ENCODE measurements at places on chromosomes 5 and 9.

DNA sequence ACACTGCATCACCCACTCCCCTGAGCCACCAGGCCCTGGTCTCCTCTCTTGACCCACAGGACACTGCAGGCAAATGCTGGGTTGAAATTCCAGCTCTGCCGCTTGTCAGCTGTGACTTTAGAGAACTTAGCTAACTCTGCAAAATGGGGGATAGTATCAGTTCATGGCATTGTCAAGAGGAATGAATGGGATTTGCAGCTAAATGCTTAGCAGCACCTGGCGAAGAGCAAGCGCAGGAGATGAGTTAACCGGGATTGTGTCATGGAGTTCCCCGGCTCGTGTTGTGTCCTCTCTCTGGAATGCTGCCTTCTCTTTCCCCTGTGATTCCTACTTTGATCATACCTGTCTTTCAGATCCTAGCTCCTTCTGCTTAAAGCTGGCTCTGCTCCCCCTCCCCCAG, 67.1 kb downstream of the DAB2IP start:
- DNase-seq = no peak

DNA sequence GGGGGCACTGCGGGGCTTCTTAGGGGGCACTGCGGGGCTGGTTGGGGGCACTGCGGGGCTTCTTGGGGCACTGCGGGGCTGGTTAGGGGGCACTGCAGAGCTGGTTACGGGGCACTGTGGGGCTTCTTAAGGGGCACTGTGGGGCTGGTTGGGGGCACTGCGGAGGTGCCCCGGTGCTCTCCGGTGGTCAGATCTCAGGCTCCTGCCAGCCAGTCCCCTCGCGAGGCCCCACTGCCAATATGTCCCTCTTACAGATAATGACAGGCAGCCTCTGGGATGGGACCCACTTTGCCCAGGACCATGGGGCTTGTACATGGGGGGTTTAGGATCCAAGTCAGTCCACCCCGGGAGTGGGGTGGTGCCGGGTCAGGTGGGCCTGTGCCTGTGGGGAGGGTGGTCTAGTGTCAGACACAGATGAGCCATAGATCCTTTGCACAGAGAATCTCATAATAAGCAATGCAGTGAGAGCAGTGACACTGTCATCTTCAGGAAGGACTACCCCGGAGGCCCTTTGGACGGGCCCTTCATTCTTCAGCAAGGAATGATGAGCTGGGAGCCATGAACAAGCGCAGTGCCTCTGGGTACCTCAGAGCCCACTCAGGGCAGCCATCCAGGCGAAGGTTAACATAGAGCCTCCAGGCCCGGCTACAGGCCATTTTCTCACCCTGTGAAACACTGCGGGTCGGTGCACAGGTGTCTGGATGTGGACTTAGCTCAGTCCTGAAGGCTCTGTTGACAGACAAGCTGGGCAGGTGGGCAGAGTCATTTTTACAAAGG, 38.2 kb downstream of the COL5A1 start:
- DNase-seq = no peak

- no peak for DNase-seq
These were observed 172.0 kb downstream of the NSG2 start for GRCh38 chr5:174217527-174217926.

GRCh38 chr9:78539904-78540303, 243.0 kb downstream of the PSAT1 start:
- DNase-seq = no peak

- DNase-seq = no peak
These were observed 49.8 kb downstream of the RAD23B start for GRCh38 chr9:107332883-107333282.

DNA sequence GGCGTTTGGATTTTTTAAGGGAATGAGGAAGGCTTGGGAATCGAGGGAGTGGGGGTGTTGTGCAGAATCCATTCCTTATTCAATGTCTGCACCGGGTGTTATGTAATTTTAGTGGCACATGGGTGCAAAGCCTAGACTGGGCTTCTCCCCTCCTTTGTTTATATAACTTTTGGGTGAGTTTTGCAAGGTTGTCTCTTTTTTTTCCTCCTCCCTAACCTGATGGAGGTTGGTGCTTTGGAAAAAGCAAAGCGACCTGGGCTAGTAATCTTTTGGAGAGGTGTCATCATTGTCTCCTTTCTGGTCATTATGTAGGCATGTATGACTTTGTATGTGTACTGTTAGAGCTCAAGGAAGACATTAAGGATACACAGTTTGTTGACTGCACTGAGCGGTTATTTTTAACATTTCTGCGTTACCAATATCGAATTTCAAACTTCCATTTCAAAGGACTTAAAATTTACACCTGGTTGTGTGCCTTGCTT, 3.1 kb downstream of the SMARCA2 start:
- DNase-seq = no peak

GRCh38 chr5:172288465-172288864, 4.9 kb upstream of the UBTD2 start:
- no peak for DNase-seq

DNA sequence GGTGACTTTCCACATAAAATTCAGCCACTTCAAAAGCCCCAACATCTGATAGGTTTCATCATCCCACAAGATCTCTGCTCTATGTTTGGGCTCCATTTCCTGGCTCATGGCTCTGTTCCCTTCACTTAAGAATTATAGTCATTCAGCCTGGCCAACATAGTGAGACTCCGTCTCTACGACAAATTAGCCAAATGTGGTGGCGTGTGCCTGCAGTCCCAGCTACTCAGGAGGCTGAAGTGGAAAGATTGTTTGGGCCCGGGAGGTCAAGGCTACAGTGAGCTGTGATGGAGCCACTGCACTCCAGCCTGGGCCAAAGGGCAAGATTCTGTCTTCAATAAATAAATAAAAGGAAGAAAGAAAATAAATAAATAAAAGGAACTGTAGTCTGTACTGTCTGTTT, 57.9 kb upstream of the CTSV start:
- DNase-seq = no peak

DNA sequence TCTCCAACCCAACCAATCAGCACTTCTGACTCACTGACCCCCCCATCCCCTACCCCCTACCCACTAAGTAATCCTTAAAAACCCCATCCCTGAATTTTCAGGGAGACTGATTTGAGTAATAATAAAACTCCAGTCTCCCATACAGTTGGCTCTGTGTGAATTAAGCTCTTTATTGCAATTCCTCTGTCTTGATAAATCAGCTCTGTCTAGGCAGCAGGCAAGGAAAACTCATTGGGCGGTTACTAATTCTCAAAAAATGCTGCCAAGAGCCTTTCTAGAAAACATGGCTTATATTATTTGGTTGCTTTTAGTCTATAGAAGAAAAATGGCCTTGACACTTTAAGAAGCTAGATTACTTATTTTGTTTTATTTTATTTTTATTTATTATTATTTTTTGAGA, 131.7 kb downstream of the SUSD1 start:
- DNase-seq = no peak

DNA sequence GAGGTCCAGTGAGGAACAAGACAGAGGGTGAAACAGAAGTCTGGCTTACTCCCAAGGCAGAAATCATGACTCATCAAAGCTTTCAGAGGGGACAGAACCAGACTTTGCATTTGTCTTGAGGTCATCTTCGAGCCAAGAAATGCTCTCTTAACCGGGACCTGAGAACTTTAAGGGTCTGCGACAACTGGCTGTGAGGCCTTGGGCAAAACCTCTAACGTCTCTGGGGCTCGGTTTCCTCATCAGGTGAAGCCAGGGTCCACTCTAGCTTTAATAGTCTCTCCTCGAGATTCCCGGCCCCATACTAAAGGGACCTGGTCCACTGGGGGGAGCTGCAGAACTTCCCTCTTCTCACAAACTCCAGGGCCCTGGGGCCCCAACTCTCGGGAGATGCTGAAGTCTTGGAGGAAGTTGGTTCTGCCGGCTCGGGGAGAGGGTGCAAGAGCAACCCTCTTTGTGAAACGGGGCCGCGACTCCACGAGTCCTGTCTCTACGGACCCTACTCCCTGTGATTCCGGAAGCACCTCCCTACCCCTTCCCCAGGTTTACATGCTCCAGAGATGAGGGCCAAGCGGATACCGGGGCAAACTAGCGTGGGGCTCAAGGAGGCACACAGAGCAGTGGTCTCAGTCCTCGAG, 2.6 kb downstream of the GLIS3 start:
- DNase-seq = peak; percentile 72

GRCh38 chr9:16360247-16360646, 510.2 kb downstream of the BNC2 start:
- no peak for DNase-seq

GRCh38 chr5:90345684-90346083, 63.9 kb downstream of the CETN3 start:
- no peak for DNase-seq

DNA sequence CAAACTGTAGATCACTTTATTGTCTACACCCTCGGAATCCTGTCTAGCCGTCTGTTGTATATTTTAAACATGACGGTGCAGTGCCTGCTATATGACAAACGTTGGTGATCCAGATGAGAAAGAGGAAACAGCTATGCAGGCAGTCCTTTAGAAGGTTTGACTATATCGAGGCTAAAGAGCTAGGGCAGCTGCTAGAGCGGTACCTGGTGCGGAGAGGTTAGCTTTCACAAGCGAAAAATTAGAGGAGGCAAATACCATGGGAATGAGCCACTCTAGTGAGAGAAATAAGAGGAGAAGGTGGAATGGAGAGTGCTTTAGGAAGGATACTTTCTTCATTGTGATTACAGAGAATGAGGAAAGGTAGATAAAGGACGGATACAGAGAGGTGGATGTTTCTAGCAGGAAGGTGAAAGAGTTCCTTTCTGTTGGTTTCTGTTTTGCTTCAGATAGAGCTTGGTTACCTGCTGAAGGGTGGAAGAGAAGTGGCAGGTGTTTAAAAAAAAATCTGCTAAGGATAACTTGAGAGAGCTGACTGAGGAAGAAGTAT, 959 bp upstream of the FBXL17 start:
- DNase-seq = no peak

GRCh38 chr9:20693068-20693467, 9.0 kb downstream of the FOCAD start:
- no peak for DNase-seq

DNA sequence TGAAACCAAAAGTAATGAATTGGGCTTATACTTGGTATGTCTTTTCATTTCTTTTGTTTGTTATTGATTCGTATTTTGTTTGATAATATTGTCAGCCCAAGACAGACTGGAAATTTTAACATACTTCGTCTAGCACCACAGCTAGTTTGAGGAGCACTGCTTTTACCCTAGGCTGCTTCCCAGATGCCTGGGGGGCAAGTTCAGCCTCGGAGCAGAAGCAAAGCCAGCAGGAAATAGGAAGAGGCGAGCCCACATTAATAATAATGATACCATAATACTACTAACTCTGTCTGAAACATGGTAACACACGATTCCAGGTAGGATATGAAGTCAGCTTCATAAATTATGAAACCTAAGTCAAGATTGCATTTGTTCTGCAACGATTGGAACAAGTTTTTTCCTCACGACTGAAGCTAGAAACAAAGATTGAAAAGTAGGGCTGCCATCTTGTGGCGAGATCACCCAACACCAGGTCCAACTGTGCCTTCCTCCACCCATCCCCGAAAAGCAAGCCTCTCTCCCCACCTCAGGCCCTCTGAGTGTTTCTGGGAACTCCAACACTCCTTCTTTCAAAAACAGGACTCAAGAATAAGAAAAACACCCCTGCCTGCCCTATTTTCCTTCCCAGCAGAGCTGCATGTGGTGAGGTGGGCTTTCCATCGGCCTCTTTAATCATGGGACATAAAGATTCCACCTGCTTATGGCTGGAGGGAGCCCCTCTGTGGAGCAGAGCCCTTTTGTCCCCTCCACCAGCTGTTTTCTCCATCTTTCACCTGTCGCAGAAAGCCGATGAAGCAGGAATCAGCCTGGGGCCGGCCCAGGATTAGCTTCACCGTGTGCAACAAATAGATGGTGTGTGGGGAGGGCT, 236.4 kb downstream of the CAAP1 start:
- DNase-seq = peak; percentile 57

GRCh38 chr9:124315882-124316281, 58.1 kb downstream of the NEK6 start:
- no peak for DNase-seq

DNA sequence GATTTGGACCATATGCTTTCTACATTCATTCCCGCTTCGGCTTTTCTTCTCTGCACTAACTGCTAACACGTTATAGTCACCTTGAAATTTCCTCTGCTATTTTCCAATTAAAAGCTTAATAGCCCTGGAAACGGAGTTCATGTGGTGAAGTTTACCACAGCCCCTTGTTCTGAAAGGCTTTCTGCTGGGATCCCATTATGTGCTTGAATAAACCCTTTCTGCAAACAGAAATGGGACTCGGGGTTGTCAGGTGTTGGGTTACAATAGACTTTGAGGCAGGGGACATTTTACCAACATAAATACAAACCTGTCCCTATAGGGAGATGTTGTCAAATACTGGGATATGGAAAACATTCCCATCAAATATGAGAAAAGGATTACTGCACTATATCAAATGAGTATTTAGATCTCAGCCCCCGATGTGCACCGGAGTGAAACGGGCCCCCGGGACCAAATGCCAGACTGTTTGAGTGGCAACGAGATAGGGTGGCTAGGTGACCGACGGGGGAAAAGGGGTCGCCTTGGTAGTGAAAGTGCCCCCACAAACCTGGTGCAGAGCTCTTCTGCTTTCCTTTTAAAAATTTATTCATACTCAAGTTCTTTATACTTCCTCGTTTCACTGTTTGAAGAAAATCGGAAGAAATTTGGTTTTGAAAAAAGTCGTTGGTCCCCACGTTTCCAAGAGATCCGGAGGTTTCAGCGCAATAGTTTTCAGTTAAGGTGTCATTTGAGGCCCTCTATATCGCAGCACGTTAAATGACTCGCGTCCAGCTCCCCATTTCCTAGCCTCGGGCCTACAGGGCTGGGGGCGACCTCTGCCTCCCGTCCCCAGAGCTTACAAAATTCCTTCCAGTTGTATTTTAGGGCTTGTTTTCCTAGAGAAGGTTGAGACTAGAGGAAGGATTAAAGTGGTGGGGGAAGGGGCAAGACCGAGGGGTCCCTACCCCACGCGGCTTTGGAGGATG, 2.1 kb upstream of the DMRT3 start:
- peak; percentile 52 for DNase-seq

DNA sequence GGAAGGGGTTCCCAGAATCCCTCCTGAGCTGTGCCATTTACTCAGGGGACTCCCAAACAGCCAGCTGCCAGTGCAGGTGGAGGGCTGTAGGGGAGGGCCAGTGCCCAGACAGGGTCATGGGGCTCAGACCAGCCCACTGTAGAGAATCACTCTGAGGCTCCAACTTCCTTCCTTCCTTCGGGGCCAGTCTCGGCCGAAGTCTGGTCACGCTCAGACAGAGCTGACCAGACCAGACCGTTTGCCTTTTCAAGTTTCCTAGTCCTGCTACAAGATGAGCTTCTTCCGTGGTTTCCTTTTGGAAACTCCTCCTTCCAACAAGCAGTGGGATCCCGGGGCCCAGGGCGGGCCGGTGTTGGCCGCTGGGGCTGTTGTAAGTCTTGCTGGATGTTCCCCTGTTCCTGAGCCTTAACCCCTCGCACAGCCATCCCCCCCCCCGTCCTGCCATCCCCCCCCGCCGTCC, 52.6 kb downstream of the SAR1B start:
- no peak for DNase-seq

GRCh38 chr9:85483208-85483607, 258.5 kb downstream of the AGTPBP1 start:
- no peak for DNase-seq

GRCh38 chr9:2725898-2726649, 8.8 kb downstream of the KCNV2 start:
- no peak for DNase-seq

- DNase-seq = peak; percentile 34
These were observed 137.6 kb upstream of the LPCAT1 start for GRCh38 chr5:1661311-1661710.

- no peak for DNase-seq
These were observed 596 bp upstream of the CDC37L1 start for GRCh38 chr9:4678679-4679267.

GRCh38 chr5:125874717-125875116, 548.5 kb upstream of the GRAMD2B start:
- no peak for DNase-seq
